ENCODE measurements at places on chromosomes 6 and 20. TPM values are rescaled to one million over a fixed set of nuclear protein-coding genes. Genes with fewer than 3 reads are reported as not detected.

DNA sequence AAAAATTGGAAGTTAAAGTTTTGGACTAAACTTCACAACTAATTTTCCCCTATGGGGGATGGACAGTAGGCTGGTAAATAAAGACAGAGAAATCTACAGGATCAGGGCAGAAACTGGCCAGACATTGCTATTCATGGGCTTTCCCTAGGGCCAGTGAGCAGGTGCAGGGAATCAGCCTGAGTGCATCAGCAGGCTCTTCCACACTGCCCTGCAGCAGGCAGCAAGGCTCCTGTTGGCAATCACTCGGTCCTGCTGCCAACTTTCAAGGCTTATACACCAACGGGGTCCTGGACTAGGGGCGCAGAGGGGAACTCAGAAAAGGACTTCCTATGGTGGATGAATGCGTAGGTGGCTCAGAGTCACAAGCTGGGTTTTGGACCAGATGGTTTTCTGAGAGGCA is 59.8 kb upstream of the NHSL1 start:
- no peak for DNase-seq
- H3K27ac ChIP-seq = no peak overlapping the region
- peaks cover 36% of the 10 kb centered on the region for H3K27me3 ChIP-seq
- no peak overlapping the region for H3K4me3 ChIP-seq
- peaks cover 2% of the 10 kb centered on the region for H3K4me1 ChIP-seq

DNA sequence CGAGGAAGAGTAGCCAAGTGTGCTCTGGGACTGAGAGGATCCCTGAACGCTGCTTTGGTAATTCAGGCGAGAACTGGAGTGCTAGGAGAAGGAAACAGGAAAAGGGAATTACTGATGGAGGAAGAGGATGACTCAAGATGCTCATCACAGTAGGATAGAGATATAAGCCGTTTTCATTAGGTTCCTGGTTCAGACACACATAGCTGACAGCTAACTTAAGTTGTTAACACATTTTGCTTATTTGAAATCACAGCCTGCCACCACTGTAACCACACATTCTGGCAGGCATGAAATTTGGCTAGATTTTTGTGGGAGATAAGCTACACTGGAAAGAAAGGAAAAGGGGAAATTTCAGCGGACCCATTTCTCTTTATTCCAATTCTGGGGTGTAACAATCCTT is 138.2 kb upstream of the SLC22A16 start:
- H3K4me3 ChIP-seq = no peak overlapping the region
- DNase-seq = no peak
- H3K4me1 ChIP-seq = peaks cover 4% of the 10 kb centered on the region
- H3K36me3 ChIP-seq = peaks cover 13% of the 10 kb centered on the region
- no peaks in the 10 kb centered on the region for H3K27me3 ChIP-seq

DNA sequence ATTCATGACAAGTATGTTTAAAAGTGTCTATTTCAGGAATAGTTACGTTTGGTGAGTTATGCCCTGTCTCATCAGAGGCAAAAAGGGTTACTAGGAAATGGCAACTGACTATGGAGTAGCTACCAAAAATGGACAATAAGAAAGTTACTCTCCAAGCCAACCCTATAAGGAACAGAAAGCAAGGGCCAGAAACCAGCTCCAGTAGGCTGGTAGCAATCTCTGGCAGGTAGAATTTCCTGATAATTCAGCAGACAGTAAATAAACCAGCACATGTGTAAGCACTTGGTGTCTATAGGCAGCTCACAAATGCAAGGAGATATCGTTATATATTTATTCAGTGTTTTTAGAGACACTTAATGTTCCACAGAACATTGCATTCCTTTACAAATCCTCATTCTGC is 20.3 kb downstream of the SOX4 start:
- H3K4me1 ChIP-seq = no peaks in the 10 kb centered on the region
- H3K27me3 ChIP-seq = peaks cover 27% of the 10 kb centered on the region
- no peak overlapping the region for H3K27ac ChIP-seq
- H3K36me3 ChIP-seq = no peaks in the 10 kb centered on the region
- DNase-seq = no peak

The MYLK4 gene
- 0.45 TPM for total RNA-seq

DNA sequence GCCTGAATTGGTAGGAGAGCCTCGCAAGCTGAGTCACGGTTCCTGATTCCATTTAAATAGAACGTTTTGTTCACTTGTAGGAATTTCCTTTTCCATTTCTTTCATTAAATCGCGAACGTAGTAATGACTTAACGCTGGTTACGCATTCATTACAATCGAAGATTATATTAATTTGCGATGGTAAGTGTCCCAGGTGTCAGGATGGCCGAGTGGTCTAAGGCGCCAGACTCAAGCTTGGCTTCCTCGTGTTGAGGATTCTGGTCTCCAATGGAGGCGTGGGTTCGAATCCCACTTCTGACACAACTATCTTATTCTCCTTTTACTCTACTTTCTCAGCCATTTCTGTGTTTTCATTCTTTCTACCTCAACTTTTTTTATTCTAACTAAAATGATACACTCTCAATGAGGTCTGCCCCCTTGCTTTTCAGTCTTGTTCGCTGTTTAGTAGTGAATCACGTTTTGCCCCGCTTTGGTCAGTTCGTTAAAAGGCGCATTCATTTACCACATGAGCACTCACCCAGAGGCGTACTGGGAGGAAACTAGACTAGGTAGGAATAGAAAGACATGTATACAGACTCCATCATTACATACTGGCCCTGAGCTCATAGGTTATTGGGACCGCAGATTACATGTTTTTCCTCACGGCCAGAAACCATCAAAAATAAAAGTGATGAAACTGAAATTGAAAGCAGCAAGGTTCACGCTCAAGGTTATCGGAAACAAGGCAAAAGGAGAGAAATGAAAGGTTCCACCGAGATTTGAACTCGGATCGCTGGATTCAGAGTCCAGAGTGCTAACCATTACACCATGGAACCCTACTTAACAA is 17.3 kb upstream of the TRIM27 start:
- H3K4me1 ChIP-seq = peaks cover 37% of the 10 kb centered on the region
- H3K4me3 ChIP-seq = peak overlapping the region; percentile 91

- H3K27me3 ChIP-seq = no peaks in the 10 kb centered on the region
- H3K27ac ChIP-seq = peak overlapping the region; percentile 98
- peak overlapping the region; percentile 90 for H3K4me3 ChIP-seq
- peaks cover 33% of the 10 kb centered on the region for H3K4me1 ChIP-seq
- peak; percentile 21 for DNase-seq
Measured at GRCh38 chr20:47727170-47727880, 58.0 kb downstream of the SULF2 start.

DNA sequence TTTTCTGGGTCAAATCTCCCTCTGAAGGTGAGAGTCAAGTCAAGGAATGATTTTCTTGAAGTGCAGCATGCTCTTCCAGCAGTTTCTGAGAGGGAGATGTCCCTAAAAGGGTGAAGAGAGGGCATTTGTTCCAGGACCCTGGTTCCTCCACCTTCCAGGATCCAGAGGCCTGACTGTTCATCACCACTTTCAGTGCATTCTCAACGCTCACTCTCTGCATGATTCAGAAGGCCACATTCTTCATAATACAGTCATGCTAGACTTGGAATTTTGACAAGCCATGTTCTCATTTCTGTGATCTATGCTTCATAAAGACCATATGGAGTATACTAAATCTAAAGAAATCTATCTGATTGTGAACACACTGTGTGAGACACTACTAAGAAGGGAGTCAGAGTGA is 85.1 kb downstream of the PDE7B start:
- no peak for DNase-seq
- H3K4me1 ChIP-seq = no peaks in the 10 kb centered on the region
- H3K4me3 ChIP-seq = no peak overlapping the region

The SLC22A23 gene
- total RNA-seq = 9.0 TPM

DNA sequence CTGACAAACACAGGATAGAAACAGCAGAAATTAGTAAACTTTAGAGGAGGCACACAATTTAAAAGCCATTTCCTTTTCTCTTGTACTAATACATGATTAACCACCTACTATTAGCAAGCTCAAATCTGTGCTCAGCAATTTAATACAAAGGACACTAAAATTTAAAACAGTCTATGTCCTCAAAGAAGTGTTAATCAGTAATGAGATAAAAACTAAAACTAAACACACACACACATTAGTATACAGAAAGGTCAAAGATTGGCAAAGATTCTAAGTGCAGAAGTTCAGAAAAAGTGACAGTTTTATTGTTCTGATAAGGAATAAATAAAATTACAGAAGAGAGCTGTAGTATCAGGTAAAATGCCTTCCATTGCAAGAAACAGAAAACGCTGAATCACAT is 73.9 kb upstream of the RUNX2 start:
- H3K36me3 ChIP-seq = peaks cover 3% of the 10 kb centered on the region
- H3K4me3 ChIP-seq = no peak overlapping the region
- H3K27me3 ChIP-seq = no peaks in the 10 kb centered on the region
- no peak overlapping the region for H3K27ac ChIP-seq

GRCh38 chr6:161242779-161243693 is 30.8 kb downstream of the AGPAT4 start:
- peak overlapping the region; percentile 83 for H3K27ac ChIP-seq
- no peaks in the 10 kb centered on the region for H3K27me3 ChIP-seq
- peak overlapping the region; percentile 78 for H3K4me3 ChIP-seq
- peaks cover 20% of the 10 kb centered on the region for H3K4me1 ChIP-seq
- no peak for DNase-seq

DNA sequence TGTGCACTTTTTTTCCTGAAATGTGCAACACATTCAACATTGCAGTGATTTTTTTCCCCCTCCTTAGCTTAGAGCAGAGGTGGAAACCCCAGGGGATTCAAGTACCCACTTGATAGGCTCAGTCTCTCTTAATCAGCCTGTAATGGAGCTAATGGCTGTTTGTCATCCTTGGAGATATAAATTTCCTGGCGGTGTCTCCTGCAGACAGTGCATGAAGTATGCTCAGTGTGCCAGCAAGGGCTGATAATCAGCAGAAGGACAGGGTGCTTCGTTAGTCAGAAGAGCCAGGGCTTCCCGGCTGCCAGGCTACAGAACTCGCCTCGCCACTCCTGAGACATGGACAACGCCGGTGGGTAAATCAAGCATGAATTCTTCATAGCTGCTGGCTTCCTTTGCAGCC is 69.8 kb upstream of the PHACTR2 start:
- no peak overlapping the region for H3K4me3 ChIP-seq
- H3K36me3 ChIP-seq = no peaks in the 10 kb centered on the region
- H3K4me1 ChIP-seq = peaks cover 23% of the 10 kb centered on the region
- H3K27me3 ChIP-seq = no peaks in the 10 kb centered on the region

The HMGN4 gene
- total RNA-seq = 60.1 TPM

GRCh38 chr6:134642819-134643218 is 307.1 kb downstream of the ALDH8A1 start:
- DNase-seq = no peak
- no peak overlapping the region for H3K27ac ChIP-seq
- H3K4me1 ChIP-seq = peaks cover 14% of the 10 kb centered on the region
- H3K27me3 ChIP-seq = peaks cover 5% of the 10 kb centered on the region

DNA sequence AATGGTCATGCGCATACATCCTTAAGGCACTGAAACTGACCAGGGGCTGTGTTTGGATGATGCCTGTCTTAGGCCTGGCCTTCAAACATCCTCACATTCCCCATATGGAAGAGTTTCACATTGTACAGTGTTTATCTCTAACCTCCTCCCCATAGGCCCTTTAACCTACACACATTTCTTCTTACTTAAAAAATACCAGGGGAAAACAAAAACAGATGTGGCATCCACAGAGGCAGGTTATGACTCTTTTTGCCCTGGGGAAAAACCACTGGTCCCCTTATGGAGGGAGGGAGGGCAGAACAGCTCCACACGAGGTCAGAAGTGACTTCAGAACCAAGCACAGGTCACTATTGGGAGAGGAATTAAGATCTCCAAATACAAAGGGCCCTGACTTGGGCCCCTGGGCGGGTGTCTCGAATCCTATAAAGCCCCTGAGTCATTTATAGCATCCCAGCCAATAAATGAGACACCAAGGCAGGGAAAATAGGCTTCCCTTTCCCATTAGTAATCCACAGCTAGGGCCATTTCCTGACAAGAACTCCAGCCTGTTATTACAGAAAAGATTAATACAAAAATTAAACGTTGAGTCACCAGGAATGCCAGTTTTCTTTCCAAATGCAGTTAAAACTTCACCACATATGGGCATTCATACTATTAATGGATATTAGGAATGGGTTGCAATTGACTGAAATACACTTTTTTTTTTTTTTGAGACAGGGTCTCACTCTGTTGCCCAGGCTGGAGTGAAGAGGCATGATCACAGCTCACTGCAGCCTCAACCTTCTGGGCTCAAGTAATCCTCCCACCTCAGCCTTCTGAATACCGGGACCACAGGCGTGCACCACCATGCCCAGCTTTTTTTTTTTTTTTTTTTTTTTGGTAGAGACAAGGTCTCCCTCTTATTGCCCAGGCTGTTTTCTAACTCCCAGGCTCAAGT is 107.2 kb downstream of the ATP9A start:
- no peaks in the 10 kb centered on the region for H3K36me3 ChIP-seq
- no peak overlapping the region for H3K4me3 ChIP-seq
- no peak for DNase-seq
- H3K27me3 ChIP-seq = peaks cover 10% of the 10 kb centered on the region
- no peak overlapping the region for H3K27ac ChIP-seq

The BANF2 gene
- not detected for total RNA-seq

DNA sequence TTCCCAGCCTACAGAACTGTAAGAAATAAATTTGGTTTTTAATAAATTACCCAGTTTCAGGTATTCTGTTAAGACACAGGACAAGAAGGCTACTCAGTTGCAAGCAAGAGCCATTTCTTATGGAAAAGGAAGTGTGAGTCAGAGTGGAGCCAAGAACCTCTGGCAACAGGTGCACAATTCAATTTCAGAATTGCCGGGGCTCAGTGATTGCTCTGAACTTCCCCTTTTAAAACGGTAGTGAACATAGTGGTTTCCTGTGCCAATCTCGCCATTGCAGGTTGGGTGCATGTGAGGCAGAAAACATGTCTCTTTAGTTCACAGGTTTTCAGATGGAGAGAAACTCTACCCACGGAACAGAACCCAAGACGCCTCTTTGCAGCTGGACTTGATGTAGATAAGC is 16.4 kb downstream of the PIGT start:
- no peak overlapping the region for H3K4me3 ChIP-seq
- peaks cover 12% of the 10 kb centered on the region for H3K4me1 ChIP-seq
- peaks cover 2% of the 10 kb centered on the region for H3K36me3 ChIP-seq
- no peak for DNase-seq
- H3K27ac ChIP-seq = no peak overlapping the region
- H3K27me3 ChIP-seq = no peaks in the 10 kb centered on the region

GRCh38 chr6:109238396-109238795 is 143.1 kb downstream of the CEP57L1 start:
- no peaks in the 10 kb centered on the region for H3K27me3 ChIP-seq
- H3K36me3 ChIP-seq = no peaks in the 10 kb centered on the region
- H3K4me1 ChIP-seq = peaks cover 8% of the 10 kb centered on the region
- no peak for DNase-seq
- no peak overlapping the region for H3K27ac ChIP-seq
- H3K4me3 ChIP-seq = no peak overlapping the region

DNA sequence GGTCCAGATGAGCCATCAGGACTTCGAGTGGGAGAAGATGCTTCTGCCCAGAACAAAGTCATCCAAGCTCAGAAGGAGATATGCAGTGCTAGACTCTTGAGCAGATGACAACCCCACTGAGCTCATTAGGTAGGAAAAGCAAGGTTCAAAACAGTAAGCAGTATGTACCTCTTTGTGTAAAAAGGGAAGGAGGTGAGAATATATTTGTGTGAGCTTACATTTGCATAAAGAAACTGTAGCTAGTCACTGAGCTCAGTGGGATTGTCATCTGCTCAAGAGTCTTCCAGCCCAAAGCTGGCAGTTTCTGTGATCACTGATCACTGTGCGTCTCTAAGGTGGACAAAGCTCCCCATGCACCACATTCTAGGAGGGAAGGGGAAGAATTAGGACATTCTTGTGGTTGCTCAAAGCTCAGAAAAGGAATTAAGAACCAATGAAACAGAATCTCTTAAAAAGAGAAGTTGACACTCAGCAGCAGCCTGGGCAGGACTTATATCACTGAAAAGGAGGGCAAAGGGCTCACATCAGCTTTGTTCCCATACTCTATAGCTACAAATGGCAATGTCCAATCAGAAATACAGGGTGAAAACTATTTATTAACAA is 90.0 kb upstream of the MAFB start:
- no peak for DNase-seq
- H3K27me3 ChIP-seq = no peaks in the 10 kb centered on the region
- no peaks in the 10 kb centered on the region for H3K36me3 ChIP-seq
- H3K4me1 ChIP-seq = peaks cover 11% of the 10 kb centered on the region

The CEP43 gene
- 24.0 TPM for total RNA-seq
